Stimulated activated naive CD8-positive, alpha-beta T cell treated with anti-CD3 and anti-CD28 coated beads, Interleukin-15, amount 100 ng/mL, for 72 hours (primary cell): ENCODE measurements at places on chromosomes 13 and 19.

- no peak for DNase-seq
Observed at GRCh38 chr19:18456974-18457373, 19.0 kb upstream of the ISYNA1 start.

- DNase-seq, result no peak
Observed at GRCh38 chr19:30369833-30370232, 2.4 kb upstream of the ZNF536 start.

GRCh38 chr19:10182847-10183246 is 11.9 kb downstream of the DNMT1 start:
- DNase-seq, result no peak

- DNase-seq, result no peak
Observed at GRCh38 chr13:75513271-75513670, 24.4 kb downstream of the COMMD6 start.

- no peak for DNase-seq
Observed at GRCh38 chr19:48274173-48274572, 4.3 kb downstream of the ZNF114 start.

GRCh38 chr19:23774524-23774971 is 15.9 kb upstream of the ZNF681 start:
- no peak for DNase-seq

- peak; percentile 56 for DNase-seq
Observed at GRCh38 chr19:2089001-2089711, 7.0 kb downstream of the MOB3A start.

DNA sequence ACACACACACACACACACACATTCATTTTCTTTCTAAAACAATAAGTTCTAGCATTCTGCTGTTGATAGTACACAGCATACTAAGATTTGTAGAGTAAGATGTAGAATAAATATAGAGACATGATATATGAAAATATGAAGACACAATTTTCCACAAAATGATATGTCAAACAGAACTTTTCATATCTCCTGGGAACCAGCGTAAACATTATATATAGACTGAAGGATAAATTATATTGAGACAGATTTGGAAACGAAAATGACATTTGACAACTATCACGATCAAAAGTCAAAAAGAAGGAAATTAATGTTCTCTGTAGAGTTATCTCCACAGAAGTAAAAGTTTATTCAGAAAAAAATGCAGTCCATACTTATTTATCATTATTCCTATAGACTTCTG is 1605.7 kb upstream of the SLC10A2 start:
- DNase-seq, result no peak

DNA sequence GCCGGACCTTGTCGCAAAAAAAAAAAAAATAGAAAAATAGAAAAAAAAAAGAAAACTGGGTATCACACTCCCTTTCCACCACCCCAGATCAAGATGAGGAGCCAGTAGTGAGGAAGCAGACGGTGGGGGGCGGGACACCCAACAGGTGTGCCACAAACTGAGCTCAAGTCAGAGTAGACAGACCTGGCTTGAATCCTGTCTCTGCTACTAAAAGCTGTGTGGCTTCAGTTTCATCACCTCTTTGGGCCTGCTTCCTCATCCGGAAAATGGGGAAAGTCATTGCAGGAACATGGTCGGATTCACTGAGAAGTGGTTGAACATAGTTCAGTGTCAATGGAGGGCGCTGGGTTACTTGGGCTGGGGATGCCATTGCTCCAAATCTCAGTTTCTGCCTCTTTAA is 2.9 kb downstream of the HIF3A start:
- no peak for DNase-seq

- DNase-seq, result no peak
Observed at GRCh38 chr13:111584101-111584672, 263.7 kb downstream of the TEX29 start.

DNA sequence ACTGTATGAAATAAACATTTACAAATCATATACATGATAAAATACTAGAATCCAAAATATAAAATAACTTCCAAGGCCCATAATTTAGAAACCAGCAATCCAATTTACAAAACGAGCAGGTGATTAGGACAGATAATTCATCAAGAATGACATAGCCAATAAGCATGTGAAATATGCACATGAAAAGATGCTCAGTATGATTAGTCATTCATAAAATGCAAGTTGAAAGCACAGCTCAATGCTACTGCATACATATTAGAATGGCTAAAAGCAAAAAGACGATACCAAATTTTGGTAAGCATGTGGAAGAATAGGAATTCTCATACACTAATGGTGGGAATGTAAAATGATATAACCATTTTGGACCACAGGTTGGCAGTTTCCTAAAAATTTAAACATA is 837.2 kb upstream of the MIR17HG start:
- DNase-seq, result no peak

DNA sequence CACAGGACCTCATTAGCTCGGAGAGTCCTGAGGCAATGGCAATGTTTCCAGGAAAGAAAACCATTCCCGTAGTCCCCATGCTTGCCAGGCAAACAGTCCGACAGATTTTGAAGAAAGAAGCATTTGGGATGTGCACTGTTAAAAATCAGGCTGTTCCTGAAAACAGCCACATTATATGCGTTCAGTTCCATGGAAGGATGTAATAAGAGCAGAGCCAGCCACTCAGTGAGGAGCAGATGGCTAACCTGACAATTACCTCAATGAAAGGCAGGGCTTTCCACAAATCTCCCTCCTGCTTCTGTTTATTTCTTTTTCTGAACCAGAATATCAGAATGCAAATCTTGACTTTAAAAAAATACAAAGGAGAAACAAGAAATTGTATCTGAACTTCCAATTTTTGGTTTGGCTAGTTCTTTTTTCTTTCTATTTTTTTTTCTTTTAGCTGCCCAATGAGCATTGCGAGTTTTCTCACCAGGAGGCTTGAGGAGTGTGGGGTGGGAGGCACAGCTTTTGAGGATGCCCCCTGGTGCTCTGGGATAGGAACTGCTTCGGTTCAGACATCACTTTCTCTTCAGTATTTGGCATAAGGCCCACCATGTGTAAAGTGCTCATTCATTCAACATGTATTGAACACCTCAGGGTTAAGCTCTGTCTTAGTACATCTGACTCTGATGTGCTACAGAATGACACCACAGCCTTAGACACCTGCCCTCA is 124.2 kb downstream of the TBC1D4 start:
- peak; percentile 49 for DNase-seq

- DNase-seq, result peak; percentile 73
Observed at GRCh38 chr19:2461751-2462634, 5.2 kb upstream of the LMNB2 start.

DNA sequence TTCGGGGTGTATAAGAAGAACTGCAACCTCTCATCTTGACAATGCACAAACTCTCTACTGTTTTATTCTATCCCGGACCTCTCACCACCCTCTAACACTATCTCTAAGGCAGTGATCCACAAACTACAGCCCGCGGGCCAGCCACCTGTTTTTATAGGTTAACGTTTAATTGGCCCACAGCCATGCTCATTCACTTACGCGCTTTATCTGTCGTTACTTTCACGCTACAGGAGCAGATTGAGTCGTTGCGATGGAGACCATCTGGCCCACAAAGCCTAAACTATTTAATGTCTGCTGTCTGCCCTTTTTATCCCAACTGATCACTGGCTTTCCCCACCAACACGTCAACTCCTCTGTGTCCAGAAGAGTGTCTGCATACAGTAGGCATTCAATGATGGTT is 158.9 kb downstream of the CACNA1A start:
- no peak for DNase-seq

GRCh38 chr13:111627596-111627995 is 307.2 kb downstream of the TEX29 start:
- no peak for DNase-seq

DNA sequence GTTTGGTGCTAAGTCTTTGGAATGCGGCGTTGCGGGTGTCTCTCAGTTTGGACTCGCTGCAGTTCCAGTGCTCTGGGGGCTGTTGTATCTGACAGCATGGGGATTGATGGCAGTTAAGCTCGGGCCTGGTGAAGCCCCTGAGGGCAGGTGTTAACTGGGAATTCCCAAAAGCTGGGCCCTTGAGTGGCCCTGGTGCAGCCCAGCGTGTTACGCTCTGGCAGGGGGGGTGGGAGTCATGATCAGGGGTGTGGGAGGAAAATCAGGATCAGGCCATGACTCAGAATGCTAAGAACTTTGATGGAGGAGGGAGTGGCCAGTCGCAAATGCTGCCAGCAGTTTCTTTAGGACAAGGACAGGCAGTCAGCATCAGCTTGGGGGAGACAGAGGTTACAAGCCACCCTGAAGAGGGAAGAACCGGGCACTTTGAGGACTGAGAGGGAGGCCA is 19.6 kb downstream of the AP2A1 start:
- no peak for DNase-seq

DNA sequence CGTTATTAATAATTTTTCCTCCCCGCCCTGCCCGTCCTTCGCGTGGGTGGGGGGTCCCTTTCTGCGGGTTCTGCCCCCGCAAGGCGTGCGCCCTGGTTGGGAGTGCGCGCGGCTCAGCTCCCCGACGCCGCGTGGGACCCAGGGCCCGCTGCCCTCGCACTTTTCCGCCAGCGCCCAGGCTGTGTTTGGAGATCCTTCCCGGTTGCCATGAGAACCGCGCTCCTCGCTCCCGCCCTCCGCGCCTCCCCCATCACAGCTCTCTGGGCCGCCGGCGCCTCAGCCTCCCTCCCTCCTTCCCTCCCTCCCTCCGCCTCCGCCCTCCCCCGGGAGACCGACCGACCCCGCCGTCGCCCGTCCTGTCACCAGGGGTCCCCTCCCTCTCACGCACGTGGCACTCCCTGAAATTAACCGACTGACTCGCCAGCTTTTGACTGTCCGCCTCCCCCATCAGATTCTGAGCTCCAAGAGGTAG is 2.4 kb upstream of the SSBP4 start:
- DNase-seq, result peak; percentile 67

DNA sequence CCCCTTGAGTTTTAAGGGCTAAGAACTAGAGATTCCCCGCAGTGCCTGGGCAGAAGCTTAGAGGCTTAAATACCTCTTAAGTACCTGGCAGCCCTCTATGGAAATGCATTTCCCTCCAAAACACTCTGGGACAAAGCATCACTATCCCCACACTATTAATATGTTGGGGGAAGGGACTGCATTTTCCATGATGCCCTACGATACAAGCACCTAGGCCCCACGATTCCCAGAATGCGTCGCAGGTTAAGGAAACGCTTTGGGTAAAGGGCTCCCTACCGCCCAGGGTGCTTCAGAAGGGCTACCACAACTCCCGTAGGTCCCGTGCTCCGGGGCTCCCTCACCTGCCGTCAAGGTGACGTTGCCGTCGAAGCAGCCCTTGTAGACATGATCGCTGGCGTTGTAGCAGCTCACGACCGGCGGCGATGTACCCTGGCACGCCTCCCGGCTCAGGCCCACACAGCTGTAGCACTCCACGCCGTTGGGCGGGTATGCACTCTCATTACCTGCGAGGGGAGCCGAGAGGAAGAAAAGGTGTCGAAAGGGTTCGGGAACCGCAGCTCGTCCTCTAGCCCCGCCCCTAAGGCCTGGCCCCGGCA is 2.5 kb downstream of the LYPD3 start:
- DNase-seq, result no peak

GRCh38 chr19:44212866-44213346 is 574 bp downstream of the ZNF227 start:
- DNase-seq, result no peak

DNA sequence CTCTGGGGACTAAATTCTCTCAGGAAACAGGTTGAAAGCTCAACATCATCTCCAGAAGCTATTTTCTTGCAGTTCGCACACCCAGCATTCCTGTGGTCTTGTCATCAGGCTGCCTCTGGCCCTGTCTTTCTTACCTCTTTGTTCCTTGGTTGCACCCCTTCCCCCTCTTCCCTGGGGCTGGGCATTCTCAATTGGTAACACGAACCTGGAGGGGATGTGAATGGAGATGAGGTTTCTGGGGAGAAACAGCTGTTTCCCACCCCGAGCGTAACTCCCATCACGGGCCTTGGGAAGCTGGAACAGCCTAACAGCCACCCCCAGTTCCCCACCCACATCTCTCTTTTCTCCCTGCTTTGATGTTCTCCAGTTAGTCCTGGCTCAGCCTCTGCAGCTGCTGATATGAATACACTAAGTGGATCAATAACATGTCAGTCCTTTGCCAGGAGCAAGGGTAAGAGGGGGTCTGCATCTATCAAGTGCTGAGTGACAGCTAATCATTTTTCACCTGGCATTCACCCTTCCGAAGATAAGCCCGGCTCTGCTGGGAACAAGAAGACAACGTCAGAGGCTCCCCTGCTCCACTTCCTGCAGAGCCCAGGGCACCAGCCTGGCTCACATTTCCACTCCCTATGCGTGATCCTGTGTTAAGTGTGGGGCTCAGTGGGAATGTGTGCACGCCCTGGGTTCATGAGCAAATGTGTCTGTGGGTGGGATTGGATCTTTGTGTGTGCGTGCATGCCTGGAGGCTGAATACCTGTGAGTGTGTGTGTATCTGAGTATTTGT is 74.0 kb upstream of the KCTD15 start:
- DNase-seq, result no peak

DNA sequence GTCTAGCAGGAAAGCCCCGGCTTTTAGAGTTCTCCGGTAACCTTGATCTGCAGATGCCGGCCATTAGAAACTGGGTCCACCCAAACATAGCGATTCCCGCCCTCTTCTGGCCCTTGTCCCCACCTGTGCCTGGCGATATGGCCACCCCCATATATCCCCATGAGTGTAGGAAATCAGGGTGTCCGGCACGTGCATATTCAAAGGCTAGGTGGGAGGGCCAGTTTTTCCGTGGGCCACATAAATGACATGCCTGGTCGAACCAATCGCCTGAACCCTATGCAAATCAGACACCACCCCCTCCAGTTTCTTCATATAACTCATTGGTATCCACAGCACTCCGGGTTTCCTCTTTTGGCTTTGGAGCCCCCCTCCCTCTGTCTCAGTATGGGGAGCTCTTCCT is 37.4 kb downstream of the ERICH4 start:
- no peak for DNase-seq

GRCh38 chr19:47227352-47228167 is 3.4 kb downstream of the BBC3 start:
- DNase-seq, result peak; percentile 91

GRCh38 chr13:43963726-43964125 is 84.0 kb downstream of the LACC1 start:
- DNase-seq, result no peak

GRCh38 chr13:78198419-78198818 is 279.8 kb upstream of the EDNRB start:
- no peak for DNase-seq

DNA sequence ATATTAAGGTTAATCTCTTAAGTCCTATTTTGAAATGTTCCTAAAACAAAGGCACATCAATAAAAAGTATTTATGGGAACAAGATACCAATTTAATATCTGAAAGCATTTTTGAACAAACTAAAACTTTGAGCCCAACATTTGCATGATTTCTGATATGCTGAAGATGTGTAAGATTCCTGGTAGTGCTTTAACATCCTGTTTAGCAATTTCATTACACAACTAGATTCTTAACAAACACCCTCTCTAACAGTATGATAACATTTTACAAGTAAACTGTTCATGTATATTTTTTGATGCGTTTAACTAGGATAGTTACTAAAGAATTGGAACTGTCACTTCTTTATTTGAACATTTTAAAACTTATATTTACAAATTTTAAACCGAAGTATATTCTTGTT is 63.9 kb downstream of the DACH1 start:
- no peak for DNase-seq

- no peak for DNase-seq
Observed at GRCh38 chr19:6997679-6998445, 23.4 kb downstream of the MBD3L2B start.

GRCh38 chr19:35206379-35206778 is 22.2 kb downstream of the FAM187B start:
- peak; percentile 42 for DNase-seq

- DNase-seq, result no peak
Observed at GRCh38 chr13:93857126-93857525, 622.4 kb downstream of the DCT start.
